ENCODE measurements at places on chromosomes 4 and X.
A peak's percentile ranks its signal among the peaks of the same experiment; 100 is the strongest.

DNA sequence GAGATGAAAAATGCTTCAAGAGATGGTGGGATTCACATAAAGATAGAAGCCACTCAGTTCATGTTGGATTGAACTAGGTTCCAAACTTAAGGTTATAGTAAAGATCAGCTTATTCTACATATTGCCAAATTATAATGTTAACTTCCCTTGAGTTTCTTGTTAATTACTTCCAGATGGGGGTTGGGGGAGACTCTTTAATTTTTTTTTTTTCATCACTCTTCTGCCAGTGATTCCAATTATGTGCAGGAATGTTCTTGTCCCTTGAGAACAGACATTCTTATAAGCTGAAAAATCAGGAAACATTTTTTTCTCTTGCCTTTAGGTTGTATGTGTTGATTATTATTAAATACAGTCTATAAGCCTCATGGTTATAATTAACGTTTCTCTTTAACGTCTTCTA is 30.0 kb downstream of the MND1 start:
- DNase-seq: no peak

GRCh38 chr4:3776166-3777032 is 10.2 kb downstream of the ADRA2C start:
- DNase-seq: no peak

DNA sequence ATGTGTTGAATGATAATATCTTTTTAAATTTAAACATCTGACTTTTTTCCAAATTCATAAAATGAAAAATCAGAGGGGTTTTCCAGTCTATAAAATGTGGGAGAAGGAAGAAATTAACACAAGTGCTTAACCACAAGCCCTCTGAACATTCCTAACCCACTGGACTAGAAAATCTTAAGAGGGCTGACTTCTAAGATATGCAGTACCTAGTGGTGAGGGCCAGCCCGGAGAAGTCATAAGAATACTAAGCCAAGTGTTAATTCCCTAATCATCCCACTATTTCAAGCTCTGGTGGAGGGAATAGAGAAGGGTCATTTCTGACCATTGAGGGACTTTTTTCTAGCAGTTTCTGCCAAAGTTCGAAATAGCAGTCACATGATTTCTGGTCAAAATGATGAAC is 86.9 kb upstream of the NEIL3 start:
- no peak for DNase-seq

DNA sequence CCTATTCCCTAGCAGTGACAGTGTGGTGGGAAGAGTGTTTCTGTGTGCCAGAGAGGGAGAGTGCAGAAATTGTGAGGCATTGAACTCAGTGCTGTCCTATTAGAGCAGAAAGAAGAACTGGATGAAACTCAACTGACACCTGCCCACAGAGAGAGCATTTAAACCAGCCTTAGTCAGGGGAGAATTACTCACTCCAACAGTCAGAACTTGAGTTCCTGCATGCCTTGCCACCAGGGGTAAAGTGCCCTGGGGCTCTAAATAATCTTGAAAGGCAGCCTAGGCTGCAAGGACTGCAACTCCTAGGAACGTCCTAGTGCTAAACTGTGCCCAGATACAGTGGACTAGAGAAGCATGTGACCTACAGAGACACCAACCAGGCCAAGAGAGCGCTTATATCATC is 12.8 kb downstream of the CYSLTR1 start:
- DNase-seq: no peak

DNA sequence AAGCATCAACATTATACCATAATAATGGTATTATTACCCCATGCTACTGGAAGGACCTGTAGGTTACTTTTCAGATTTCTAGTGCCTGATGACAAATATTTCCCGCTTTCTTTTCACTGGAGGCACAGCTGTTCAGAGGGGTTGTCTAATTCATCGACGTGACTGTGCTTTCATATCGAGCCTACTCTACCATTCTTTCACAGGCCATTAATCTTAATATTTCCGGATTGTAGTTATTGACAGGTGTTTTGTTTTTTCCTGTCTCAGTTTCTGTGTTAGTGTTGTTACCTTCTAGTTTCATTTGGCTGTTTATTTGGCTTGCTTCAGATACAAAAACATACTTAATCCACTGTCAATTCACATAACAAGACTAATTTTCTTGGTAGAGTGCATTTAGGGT is 330.9 kb downstream of the SPOCK3 start:
- DNase-seq: no peak

DNA sequence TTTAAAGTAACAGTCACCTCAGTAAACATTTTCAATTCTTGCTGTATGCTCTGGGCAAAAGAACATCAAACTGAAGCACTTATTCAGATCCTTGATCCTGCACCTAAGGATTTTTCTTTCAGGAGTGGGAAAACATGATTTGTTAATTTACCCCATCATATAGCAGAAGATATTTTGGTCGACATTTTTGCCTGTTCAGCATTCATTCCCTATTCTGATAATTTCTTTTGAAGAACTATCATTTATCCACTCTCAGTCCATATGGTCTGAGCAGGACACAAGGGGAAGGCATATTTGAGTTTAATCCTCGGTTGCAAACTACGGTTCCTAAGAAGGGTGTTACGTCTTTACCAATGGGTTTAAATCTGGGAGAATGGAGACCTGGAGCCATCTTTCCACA is 1.2 kb upstream of the CLOCK start:
- DNase-seq: no peak

GRCh38 chr4:29966386-29966785 is 753.8 kb upstream of the PCDH7 start:
- no peak for DNase-seq

GRCh38 chr4:2263926-2264321 is 2.0 kb upstream of the MXD4 start:
- no peak for DNase-seq

DNA sequence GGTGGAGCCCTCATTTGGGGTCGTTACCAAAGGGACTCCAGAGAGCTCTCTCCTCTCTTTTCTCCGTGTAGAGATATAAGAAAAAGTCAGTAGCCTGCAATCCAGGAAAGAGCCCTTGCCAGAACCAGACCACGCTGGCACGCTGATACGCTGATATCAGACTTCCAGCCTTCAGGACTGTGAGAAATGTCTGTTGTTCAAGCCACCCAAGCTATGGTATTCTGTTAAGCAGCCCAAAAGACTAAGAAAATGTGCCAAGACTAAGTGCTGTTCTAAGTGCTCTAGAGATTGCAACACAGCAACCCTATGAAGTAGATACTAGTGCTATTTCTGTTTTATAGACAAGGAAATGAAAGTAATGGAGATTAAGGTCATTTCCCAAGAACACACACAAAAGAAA is 205.7 kb downstream of the CAMK2D start:
- no peak for DNase-seq

- DNase-seq: no peak
Observed at GRCh38 chr4:168871632-168872031, 138.4 kb downstream of the CBR4 start.

DNA sequence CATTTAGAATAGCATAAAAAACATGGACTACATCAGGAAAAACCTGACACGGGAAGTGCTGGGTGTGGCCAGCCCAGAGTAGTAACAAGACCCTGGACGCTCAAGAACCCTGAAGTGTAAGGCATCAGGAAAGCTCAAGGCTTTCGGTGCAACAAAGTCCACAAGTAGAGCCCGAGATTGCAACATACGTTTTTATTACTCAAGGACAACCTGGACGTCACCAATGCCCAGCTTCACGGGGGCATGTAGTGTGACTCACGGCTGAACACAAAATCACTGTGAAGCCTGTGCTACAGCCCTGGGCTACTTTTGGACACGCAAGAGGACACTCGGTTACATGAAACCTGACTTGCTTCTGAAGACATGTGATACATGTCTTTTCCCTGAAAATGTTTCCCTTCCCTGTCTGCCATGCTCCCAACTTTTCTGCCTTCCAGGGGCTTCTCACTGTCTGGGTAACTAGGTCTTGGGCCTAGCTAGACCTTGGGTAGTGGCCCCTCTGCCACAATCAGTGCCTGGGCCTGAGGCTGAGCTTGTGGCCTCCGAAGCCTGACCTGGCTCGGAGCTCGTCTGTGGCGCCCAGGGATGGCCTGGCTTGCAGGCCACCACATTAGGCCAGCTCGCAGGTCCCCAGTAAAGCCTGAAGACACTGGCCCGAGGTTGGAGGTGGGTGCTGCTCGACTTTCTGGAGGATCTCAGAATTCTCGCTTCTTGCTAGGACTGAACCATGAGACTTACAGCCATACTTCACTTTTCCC is 9.2 kb downstream of the IRAK1 start:
- DNase-seq: no peak

DNA sequence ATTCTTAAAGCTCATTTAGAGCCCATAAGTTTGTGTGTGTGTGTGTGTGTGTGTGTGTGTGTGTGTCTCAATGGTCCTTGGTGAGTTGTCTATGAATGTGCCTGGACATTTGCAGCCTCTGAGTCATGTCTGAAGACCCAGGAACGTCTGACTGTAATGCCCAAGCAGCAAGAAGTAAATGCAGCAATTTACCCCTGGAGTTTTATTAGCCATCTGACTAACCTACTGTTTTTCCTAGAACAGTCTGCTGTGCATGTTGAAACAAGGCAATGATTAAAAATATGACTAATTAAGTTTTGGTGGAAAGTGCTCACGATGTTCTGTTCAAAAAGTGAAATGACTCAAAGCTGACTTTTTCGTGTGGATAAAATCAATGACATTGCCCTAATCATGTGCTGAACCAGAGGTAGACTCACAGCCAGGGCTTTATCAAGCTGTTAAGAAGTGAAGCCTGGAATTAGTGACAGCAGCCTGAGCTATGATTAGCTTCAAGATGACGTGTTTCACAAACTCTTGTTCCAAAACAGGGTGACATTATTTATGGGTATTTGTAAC is 201.6 kb downstream of the CPE start:
- DNase-seq: no peak

DNA sequence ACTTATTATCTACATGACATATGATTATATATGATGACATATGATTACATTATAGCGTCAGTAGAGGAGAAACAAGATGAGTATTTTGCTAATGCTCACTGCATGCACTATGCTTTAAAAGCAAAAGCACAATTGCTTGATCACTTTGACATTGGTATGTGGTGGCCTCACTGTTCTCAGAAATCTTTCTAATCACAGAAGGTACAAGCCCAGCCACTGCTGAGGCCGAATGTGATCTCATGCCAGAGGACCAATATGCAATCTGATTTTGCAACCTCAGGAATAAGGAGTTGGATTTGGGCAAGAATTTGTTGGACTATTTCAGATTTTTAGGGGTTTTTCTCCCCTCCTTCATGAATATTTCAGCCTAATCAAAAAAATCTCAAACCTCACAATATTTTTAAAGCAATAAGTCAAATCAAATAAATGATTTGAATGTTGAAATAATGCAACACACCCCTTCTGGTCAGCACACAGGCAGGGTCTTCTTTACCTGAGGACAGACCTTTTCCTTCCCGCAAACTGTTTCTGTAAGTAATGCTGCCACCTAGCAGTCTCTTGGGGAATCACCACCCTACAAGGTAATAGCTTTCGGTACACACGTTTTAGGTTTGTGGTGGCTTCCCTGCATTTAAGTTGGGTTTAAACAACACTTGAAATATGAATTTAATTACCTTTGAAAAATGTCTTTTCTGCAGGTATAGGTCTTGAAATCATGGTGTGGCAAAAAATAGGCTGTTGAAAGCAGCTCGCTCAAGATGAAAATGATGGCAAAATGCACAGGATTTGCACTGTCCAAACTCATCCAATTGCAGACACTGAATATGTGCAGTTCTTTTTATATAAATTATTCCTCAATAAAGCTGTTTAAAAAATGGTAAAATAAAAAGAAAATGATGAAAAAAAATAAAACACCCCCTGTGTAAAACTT is 4.8 kb upstream of the CXCL13 start:
- DNase-seq: peak; percentile 40

DNA sequence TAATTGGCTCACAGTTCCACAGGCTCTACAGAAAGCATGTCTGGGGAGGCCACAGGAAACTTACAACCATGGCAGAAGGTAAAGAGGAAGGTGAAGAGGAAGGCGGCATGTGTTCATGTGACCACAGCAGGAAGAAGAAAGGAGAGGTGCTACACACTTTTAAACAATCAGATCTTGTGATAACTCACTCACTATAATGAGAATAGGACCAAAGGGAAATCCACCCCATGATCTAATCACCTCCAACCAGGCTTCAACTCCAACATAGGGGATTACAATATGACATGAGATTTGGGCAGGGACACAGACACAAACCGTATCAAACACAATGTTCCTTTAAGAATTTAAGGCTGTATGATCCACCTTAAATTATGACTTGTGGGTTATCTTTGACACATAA is 10.5 kb upstream of the PGM2 start:
- no peak for DNase-seq

GRCh38 chr4:123953566-123953965 is 557.0 kb downstream of the SPRY1 start:
- no peak for DNase-seq

GRCh38 chr4:145819853-145820181 is 118.8 kb downstream of the ZNF827 start:
- no peak for DNase-seq

DNA sequence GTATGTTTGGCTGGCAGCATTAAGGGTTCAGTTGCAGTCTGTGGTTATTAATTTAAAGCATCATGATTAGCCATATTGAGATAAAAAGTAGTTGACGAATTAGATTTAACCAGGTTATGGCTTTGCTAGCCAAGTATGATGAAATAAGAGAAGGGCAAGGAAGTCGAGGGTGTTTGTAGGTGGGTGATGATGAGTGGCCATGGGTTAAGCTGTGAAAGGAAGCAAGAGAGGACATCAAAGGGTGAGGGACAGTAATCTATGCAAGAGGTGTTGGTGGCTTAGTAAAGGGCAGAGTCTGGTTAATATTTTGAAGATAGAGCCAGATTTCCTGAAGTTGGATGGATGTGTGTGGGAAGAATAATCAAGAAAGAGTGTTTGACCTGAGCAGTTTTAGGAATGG is 44.5 kb downstream of the STIM2 start:
- no peak for DNase-seq

DNA sequence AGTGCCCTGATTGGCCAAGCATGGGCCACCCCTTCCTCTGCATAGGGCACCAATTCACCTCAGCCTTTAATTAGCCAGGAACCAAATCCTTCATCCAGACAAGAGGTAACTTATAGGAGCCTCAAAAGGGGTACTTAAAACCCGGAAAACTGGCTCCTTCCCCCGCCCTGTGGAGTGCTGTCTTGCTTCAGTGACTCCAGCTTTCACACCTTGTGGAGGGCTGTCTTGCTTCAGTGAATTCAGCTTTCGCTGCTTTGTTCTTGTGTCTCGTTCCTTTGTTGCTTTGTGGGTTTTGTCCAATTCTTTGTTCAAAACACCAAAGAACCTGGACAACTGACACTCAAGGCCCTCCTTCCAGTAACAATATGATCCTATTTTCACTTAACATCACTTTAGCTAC is 82.2 kb upstream of the FRG1 start:
- DNase-seq: no peak

DNA sequence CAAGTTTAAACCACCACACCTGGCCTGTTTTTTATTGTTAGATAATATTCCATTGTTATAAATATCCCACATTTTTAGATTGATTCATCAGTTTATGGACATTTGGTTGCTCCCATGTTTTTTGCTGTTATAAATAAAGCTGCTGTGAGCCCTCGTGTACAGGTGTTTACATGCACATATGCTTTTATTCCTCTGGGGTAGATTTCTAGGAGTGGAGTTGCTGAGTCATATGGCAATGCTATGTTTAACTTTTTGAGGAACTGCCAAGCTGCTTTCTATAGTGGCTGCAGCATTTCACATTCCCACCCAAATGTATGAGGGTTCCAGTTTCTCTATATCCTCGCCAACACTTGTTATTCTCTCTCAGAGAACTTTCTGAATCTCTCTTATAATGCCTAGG is 90.5 kb downstream of the TBL1X start:
- DNase-seq: no peak

GRCh38 chr4:142556570-142557238 is 289.4 kb downstream of the INPP4B start:
- no peak for DNase-seq
